H1 (cell line): ENCODE measurements at places on chromosomes 2 and 18. TPM values are rescaled to one million over a fixed set of nuclear protein-coding genes. Genes with fewer than 3 reads are reported as not detected.

DNA sequence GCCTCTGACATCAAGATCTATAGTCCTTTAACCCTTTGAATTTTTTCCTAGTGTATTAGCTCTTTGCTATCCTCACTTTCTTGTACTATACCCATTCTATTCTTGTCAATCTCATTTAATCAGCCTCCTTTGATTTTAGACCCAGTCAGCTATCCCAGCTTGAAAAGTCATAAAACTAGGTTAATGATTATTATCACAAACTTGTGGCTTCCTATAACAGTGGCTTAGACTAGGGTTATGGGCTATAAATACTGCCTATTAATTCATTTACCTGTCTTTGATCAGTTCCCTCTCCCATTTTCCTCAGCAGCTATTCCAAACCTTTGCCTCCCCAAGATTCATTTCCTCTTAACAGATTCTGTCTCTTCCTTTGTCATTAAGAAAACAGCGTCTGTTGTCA is 174.8 kb downstream of the UBR3 start:
- DNase-seq = no peak

DNA sequence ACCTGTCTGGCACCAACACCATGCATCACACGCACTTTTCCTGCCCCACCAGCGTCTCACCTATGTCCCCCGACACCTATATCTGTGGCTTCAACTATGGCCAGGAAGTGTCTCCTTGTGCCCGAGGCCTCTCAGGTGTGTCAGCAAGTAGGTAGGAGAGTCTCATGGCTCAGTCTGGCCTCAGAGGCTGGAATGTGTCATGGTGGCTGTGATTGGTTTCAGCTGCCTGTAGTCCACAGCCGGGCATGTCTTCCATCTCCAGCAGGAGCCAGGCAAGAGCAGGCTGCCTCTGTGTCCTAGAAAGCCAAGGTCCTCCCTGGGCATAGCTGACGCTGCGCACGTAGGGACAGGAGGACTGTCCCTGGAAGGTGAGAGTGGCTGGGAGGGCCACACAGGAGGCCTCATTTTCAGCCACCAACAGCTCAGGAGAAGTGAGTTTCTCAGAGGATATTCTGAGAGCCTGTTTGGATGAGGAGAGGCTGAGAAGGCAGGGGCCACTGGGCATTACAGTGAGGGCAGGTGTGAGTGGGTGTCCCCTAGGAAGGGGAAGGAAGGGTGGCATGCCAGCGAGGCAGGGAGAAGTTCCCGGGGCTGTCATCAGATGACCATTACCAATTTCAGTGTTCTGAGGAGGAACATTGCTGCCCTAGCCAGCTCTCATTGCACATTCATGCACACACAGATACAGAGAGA is 47.2 kb downstream of the SDC1 start:
- DNase-seq = no peak

Gene GPC1
- total RNA-seq = 28.3 and 31.9 TPM in 2 replicates

Gene FER1L5
- 0.69 and 0.88 TPM in 2 replicates for total RNA-seq
